Stromal cell of bone marrow (primary cell): ENCODE measurements at places on chromosomes 2 and 18.

- DNase-seq, result no peak
Measured at GRCh38 chr2:28577791-28578680, 82.2 kb downstream of the PLB1 start.

DNA sequence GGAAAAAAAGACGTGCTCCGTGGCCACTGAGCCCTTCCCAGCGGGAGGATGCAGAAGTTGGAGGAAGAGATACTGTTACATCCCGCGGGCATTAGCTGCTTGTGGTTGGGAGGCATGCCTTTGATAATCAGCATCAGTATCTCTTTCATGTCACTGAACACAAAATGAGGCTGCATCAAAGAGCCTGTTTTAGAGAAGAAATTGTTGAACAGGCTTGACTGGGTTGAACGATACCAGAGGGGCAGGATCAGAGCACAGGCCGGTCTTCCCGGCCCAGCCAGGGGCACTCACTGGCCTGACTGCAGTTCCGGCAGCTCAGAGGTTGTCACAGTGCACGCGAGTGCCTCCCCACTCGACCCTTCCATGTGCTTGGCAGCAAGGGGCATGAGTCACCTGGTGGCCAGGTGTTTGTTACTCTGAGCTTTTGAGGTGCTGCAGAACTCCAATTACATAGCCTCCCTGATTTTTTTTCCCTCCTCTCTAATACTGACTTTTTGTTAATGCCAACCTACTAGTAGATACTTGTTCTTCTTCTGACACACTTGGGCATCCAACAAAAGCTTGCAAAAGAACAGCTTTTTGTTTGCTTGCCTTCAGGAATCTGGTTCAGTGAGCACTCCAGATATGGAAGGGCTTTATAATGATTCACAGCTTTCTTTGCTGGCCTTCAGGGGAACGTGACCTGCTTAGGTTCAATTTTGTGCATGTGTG, 121.6 kb downstream of the VAPA start:
- DNase-seq, result no peak

DNA sequence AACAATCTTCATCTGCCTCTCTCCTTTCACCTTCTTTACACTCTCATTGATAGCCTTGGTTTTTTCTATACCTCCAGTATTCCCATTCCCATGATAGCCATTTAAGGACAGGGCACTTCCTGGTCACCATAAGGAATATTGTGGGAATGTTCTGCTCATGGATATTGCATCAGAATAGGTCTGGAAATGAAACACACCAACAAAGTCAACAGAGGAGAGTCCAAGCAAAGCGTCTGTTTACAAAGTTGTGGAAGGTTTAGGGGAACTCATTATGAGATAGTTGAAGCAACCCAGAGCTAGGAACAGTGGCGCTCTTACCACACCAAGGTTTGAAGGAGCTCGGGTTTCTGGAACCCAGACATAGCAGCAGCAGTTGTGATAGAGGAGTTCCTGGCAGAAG, 150.3 kb upstream of the TNP1 start:
- no peak for DNase-seq

- no peak for DNase-seq
Measured at GRCh38 chr2:219611866-219612576, 14.4 kb downstream of the STK11IP start.

DNA sequence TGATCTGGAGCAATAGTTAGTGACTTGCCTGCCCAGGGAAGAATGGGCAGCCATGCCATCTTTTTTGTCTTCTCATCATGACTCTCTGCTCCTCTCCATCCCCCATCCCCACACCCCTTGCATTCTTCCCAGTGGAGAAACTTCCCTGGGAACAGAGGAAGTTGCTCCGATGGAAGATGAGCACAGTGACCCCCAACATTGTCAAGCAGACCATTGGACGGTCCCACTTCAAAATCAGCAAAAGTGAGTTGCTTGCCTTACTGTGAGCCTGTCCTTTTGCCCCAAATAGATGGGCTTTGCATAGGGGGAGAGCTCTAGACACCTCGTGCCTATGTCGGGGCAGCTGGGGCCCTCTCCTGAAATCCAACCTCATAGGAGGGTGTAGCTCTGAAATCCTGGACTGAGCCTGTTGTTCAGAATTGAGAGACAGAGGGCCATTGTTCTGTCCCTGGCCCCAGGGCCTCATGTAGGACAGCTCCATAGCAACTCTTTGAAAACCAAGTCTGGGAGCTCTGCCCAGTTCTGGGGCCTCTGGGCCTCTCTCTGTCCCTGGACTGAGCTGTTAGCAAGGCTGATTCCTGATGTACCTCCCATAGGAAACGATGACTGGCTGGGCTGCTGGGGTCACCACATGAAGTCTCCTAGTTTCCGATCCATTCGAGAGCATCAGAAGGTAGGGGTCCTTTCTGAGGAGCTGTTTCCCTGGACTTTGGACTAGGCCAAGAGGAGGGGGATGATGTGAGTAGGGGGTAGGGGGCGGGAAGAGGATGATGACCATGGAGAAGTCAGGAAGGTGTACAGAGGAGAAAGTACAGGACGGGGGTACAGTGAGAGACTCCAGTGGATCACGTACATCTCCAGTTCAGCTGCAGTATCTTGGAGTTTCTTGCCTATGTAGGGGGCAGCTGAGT, 35.2 kb downstream of the TTLL4 start:
- peak; percentile 35 for DNase-seq

GRCh38 chr2:128783896-128784295, 465.2 kb upstream of the HS6ST1 start:
- DNase-seq, result no peak

DNA sequence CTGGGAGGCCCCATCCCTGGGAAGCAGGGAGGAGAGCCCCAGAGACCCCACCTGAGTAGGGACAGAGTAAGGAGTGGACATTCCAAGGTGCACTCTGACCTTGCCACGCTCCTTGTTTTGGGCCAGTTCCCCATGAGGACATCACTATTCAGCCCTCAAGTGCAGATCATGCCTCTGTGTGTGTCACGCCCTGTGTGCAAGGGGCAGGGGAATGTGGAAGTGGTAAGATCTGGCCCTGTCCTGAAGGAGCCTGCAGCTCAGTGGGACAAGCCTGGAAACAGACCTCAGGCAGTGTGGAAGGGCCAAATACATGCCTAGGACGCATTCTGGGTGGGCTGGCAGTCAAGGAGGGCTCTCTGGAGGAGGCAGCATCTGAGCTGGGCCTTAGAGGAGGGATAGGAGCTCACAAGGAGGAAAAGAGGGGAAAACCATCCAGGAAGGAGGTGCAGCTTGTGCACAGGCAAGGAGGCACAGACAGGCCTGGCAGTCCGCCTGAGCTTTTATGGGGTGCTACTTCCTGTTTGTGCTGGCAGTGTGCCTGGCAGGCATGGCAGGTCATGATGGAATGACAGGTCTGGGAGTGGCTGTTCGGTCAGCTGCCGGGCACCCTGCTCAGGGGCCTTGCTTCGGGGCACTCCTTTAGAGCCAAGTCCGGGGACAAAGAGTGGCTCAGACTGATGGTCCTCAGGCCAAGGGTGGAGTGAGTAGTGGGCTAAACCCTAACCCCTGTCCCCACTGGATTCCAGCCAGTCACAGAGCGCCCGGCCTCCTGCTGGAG, 3.3 kb downstream of the KLHL30 start:
- no peak for DNase-seq

DNA sequence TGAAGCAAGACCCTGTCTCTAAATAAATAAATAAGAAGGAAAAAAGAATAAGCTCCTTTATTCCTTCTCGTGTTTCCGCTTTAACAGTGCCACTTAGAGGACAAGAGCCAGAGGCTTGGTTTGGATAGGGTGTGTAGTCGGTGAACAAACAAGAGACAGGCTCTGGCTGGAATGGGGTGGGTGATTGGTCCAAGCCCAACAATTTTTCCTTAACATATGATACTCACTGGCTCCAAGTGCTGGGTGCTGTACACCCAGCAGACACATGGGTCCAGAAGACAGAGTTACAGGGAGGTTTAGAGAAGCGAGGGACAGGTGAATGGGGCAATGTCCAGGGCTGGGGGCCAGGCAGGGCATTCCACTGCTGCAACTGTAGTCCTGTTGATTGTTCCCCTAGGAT, 77.8 kb downstream of the NCAPH start:
- DNase-seq, result peak; percentile 11

GRCh38 chr18:8948471-8949149, 153.9 kb upstream of the NDUFV2 start:
- peak; percentile 63 for DNase-seq

GRCh38 chr2:127984551-127984950, 43.3 kb downstream of the SAP130 start:
- DNase-seq, result no peak

DNA sequence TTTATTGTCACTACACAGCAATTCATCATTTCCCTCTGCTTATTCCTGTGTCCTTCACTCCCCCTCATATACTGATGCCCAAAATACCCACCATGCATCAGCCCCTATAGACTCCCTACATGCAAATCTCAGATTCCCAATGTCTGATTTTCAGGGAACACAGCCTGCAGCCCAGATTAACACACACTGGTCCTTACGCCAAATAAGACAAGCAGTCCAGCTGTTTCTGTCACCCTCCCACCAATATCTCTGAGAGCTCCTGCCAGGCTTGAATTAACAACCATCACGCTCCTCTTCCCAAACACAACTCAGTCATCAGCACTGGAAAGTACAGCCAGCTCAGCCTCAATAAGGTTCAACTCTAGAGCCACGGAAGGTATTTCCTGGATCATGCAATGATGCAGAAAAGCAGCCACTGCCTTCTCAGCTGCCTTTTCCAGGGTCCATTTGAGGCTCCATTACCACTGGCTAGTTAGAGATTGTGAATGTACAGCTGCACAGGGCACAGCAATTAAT, 39.0 kb upstream of the SLC35F5 start:
- no peak for DNase-seq
